ENCODE measurements at places on chromosomes 4 and X.
A peak's percentile ranks its signal among the peaks of the same experiment; 100 is the strongest.

DNA sequence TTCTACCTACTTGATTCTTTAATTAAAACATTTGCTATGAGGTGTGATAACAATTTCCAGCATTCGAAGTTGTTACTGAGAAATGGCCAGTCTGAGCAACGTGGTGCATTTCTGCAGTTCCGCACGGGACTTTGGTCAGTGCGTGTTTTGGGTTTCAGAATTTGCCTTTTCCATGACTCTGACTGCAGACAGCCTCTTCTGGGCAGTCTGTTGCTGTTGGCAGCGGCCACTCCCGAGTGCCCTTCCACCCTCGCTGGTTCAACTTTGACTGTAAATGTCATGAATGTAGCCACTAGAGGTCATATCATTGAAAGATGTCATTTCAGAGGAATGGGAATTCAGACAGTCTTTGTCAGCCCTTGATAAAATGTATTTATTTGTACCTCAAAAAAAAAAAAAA is 53.6 kb downstream of the NOP14 start:
- DNase-seq: no peak

GRCh38 chr4:13296986-13297385 is 187.2 kb downstream of the RAB28 start:
- DNase-seq: no peak

DNA sequence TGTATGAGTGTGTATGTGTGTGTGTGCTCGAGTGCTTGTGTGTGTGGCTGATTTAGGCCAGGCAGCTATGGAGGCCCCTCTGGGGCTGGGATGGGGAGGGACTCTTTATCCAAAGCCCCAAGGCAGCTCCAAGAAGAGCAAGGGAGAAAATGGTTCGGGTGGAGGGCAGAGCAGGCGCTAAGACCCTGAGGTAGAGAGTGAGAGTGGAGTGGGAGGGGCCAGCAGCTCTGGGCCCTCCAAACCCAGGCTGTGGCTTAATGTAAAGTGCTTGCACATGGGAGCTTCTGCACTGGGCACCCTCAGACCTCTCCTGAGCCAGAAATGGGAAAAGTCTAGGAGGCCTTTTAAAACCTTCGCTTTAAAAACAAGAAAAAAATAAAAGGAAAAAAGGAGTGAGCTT is 233.5 kb upstream of the PSAPL1 start:
- no peak for DNase-seq

DNA sequence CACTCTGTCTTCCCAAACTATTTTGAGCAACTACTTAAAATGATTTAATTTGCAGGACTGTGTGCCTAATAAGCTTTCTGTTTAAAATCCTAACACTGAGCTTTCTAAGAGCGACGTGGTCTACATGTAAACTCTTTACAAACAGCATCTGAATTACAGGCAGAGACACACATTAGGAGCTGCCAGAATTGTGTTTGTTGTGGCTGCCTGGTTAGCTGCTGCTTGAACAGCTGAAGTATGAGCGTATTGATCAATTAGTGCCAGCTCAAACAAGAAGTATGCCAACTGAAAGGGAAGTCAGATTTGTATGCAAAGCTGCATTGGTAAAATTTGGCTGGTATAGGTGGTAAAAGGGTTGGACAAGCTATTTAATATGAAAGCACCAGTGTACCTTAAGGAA is 384.4 kb downstream of the PCDH7 start:
- no peak for DNase-seq

DNA sequence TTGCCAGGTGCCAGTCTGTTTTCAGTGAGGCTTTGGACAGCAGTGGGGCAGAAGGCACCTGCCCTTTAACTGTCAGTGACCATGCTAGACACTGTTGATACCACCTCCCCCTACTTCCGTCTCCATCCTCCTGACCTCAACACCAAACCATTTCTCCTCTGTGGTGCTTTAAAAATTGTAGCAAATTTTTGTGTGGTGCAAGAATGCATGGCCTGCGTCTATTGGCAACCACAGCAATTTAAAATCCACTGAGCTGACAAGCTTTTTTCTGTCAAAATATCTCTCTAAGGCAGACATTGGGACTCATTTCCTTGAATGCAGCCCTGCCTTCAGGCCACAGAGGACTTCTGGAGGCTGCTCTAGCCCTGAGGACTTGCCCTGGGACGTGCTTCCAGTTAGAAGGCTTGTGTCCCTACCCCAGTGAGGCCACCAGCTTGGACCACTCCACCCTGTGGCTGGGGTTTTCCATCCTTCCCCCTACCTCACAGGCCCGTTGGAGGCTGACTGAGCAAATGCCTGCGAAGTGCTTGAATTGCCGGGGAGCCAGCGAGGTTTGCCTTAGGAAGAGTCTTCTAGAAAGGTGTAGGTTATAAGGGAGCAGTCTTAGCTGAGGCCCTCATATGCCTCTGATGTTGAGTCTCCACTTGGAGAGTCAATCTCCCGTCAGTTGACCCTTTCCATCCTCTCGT is 6.9 kb downstream of the PRRG3 start:
- no peak for DNase-seq

DNA sequence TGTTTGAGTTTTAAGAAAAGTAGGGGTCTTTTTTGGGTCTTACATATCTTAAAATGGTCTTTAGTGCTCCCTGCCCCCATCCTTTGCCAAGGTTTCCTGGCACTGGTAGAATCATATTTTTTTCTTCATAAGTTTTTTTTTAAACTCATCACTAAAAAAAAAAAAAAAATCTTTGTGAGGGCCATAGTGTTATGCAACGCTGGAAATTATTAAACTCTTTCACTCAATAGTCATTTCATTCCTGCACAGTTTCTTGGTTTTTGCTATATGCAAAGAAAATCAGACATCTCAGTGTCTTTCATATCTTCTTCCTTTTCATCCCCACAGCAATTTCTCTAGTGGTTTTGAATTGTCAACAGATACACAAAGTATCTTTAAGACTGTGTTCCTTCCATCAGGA is 95.6 kb downstream of the TMA16 start:
- no peak for DNase-seq

DNA sequence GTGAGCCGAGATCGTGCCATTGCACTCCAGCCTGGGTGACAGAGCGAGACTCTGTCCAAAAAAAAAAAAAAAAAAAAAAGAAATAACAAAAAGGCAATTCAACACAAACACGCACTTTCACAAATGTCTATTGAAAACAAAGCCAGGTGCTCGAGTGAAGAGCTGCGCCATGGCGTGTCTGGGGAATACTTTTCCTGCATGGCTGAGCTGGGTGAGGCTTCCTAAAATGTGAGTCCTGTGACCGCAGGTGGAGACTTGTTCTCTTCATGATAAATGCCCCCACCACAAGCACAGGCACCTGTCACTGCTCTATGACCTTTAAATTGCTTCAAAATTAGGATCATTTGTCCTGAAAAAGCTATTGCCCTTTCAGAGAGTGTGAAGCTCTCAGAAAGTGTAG is 4.0 kb upstream of the ABLIM2 start:
- DNase-seq: no peak

- no peak for DNase-seq
These were observed 34.3 kb downstream of the ATP10D start for GRCh38 chr4:47519239-47519883.

DNA sequence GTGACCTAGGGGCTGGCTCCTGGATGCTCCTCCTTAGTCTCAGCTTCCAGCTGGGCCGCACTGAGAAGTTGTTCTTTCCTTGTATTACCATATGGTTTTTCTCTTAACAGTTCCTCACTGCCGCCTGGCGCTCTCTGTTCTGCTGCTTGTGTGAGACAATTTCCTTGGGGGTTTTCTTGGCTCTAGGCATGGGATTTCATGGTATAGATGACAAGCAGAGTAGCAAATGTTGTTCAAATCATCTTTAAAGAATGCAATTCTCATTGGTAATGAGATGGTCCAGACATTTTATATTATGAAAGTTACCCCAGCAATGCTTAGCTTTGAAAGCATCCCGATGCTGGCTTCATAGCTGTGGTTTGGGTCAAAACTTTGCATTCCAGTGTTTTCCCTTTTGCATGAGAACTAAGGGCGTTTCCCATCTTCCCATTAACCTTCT is 37.6 kb downstream of the SEPTIN11 start:
- DNase-seq: peak; percentile 99

- DNase-seq: no peak
These were observed 88.5 kb downstream of the KIT start for GRCh38 chr4:54746218-54746617.

DNA sequence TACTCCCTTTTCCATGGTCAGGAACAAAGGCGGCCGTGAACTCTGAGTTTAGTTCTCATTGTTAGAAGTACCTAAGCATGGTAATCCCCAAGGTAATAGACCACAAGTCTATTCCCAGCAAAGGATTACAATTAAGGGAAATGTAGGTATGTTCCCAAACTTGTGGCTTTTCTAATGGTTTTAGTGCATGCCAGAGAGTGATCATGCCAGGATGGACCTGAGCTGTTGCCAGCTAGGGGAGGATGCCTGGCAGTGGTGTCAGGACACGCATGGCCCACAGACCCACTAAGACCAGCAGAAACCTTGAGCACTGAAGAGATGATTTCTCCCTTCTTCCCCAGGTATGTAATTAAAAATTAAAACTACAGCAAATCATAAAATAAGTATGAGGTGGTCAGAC is 60.8 kb downstream of the COQ2 start:
- no peak for DNase-seq

GRCh38 chrX:13248867-13249486 is 70.9 kb downstream of the ATXN3L start:
- DNase-seq: peak; percentile 43

DNA sequence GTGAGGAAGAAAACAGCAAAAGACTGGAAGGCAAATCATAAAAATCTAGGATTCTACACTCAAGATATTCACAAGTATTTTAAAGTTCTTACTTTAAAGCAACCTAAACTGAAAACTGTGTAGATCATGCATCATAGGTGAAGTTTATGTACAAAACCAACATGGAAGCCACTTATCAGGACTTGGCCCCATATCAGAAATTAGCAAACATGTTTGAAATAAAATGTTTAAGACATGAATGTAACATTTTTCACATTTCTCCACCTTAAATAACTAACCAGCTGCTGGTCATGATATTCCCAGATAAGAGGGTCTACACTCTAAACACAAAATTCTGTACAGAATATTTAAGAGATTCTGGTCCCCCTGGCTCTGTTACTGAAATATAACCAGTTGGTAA is 38.5 kb downstream of the APBB2 start:
- DNase-seq: no peak

- no peak for DNase-seq
These were observed 159.2 kb upstream of the SLC7A11 start for GRCh38 chr4:138401334-138401733.

GRCh38 chr4:186875476-186875875 is 151.8 kb upstream of the FAT1 start:
- no peak for DNase-seq

- DNase-seq: no peak
These were observed at the start of gene FHL1 for GRCh38 chrX:136147315-136147901. TSS of gene FHL1 (plus strand) at chrX:136147533.

- DNase-seq: no peak
These were observed 73.2 kb downstream of the PKD2 start for GRCh38 chr4:88080626-88081025.

GRCh38 chr4:20847124-20847747 is 147.0 kb downstream of the PACRGL start:
- no peak for DNase-seq

DNA sequence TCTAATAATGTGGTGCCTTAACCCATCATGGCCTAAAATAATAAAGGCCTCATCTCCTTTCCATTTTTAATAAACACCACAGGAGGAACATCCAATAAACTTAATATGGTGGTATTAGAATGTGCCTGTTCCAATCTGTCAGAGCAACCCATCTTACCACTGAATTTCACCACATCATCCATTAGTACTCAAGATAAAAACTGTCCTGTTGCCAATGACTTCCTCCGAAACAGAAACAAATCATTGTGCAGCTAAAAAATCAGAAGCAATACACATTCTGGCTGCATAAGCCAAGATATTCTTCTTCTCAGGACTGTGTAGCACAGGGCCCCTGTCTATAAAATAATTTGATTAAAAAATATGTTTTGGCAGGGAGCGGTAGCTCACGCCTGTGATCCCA is 18.5 kb downstream of the TLR10 start:
- no peak for DNase-seq

DNA sequence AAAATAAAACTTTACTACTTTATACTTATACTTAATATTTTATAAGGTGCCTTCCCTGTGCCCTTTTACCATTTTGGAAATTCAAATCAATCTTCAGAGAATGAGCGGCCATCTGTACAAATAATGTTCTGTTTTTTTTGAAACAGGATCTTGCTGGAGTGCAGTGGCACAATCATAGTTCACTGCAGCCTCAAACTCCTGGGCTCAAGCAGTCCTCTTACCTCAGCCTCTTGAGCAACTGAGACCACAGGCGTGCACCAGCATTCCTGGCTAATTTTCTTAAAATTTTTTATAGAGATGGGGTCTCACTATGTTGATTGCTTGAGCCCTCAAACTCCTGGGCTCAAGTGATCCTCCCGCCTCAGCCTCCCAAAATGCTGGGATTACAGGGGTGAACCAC is 53.5 kb downstream of the FAM114A1 start:
- DNase-seq: no peak

Measured in fibroblast of skin of left biceps (primary cell).